SHP77 treated with DMSO at 0.1 percent for 48 hours (cell line): ENCODE measurements at places on chromosomes 4 and X.

DNA sequence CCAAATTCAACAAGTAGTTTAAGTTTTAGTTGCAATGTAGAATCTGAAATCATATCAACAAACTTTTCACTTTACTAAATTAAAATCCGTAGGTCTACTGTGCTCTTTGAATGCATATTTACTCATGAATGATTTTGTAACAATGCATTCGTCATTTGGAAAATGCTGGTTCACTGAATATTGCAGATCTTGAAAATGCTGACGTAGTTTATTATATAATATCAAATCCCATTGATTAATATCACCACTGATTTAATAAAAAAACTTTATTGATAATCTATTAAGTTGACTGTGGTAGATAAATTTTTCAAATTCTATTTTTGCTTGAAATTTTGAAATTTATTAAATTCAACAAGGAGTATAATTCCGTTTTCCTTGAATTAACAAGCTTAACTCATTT, 540.0 kb downstream of the GRID2 start:
- no peak for DNase-seq

DNA sequence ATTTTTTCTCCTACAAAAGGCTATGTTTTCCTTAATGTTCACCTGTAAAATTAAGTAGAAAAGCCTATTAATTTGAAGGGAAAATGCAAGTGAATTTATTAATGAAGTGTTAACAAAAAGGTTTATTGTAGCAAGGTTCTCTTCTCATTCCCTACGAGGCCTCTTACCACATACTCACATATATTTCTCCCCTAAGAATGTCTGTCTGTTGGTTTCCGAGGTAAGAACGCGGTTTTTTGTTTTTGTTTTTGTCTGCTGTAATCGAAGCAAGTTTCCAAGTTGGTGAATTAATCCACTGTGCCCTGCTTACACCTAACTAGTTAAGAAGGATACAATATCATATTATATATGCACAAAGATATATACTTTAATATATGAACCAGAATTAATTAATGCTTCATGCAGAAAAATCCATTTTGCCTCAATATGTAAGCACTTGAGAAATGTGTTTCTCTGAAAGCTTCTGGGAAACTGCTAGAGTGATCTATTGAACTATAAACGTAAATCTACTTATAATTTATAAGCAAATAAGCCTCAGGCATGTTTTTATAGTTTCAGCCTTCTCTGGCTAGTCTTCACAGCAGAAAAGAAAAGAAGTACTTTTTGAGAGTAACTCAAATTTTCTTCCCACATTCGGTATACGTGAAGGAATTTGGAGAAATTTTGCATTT, 120.8 kb downstream of the EGF start:
- no peak for DNase-seq

GRCh38 chr4:148067301-148067916, 335.5 kb downstream of the ARHGAP10 start:
- no peak for DNase-seq

DNA sequence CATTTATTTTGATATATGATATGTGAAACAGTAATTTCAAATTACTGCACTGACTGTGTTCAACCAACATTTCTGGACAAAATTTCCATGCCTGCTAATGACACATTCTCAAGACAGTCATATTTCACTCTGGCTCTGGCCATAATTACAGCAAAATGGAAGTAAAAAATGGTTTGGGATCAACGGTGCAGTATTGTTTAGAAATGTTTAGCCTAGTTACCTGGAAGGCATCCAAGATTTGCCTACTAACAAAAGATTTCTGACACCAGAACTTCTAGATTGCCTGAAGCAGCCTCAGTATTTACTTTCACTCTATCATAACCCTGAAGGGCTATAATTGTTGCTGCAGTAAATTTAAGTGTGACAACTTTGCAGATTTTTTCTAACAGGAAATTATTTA, 416.3 kb downstream of the PCDH10 start:
- DNase-seq, result peak; percentile 46

GRCh38 chr4:141543706-141544105, 92.7 kb upstream of the IL15 start:
- no peak for DNase-seq

GRCh38 chr4:109973529-109973905, 60.8 kb downstream of the EGF start:
- no peak for DNase-seq

- DNase-seq, result no peak
These were observed 46.4 kb downstream of the IL13RA1 start for GRCh38 chrX:118773782-118774181.

GRCh38 chr4:186606591-186606992, 51.2 kb upstream of the MTNR1A start:
- no peak for DNase-seq

DNA sequence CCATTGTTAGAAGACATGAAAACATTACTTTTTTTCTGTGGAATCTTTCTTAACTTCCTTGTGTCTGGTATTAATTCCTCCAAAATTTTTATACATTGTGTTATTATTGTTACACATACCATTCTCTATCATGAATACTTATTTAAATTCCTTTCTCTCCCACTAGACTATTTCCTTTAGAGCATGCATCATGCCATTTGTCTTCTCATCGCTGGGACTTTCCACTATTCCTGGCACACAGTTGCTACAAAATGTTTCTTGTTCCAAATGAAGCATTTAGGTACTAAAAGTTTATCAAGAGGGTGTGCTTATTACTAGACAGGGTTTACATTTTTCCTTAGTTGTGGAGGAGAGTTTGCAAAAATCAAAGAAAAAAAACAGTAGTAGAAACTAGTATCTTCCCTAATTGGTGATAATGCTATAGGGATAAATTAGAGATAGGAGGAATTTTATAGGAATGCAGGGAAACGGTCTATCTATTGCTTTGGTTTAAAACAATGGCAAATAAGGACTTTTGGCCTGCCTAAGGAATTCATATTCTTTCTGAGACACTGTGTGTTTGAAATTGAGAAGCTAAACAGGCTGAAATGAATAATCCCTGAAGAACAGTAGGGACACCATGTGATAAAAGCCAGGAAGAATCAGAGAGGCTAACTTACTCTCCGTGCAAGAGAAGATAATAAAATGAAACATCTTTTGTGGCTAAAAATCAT, 187.5 kb upstream of the TBC1D9 start:
- no peak for DNase-seq

DNA sequence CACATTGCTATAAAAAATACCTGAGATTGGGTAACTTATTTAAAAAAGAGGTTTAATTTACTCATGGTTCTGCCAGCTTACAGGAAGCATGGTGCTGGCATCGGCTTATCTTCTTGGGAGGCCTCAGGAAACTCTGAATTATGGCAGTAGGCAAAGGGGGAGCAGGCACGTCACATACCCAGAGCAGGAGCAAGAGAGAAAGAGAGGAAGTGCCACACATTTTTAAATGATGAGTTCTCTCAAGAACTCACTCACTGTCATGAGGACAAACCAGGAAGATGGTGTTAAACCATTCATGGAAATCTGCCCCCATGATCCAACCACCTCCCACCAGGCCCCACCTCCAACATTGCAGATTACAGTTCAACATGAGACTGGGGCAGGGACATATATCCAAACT, 10.0 kb upstream of the AFF1 start:
- DNase-seq, result no peak

- DNase-seq, result no peak
These were observed 50.6 kb downstream of the SYNPO2 start for GRCh38 chr4:118939169-118939783.

- DNase-seq, result no peak
These were observed 73.1 kb downstream of the MAGEB17 start for GRCh38 chrX:16240231-16240905.

- DNase-seq, result no peak
These were observed 5.0 kb downstream of the RBM3 start for GRCh38 chrX:48579259-48579658.

DNA sequence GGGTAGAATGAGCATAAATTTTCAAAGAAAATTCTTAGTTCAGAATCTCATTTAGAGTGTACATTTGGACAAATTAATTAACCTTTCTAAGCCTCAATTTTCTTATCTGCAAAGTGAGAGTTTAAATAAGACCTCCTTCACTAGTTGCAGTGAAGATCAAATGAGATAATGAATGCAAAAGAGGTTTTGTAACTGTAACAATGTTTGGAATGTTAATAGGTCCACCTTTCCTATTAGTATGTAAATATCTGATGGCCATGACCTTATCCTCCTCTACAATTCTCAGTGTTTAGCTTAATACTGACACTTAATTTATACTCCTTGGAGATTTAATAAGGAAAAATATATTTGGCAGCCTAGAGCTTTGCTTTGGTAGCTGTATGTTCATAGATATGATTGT, 138.8 kb downstream of the GABRG1 start:
- no peak for DNase-seq

GRCh38 chr4:102511830-102512605, 10.9 kb downstream of the NFKB1 start:
- DNase-seq, result no peak
